ENCODE measurements at places on chromosomes 6 and 20.
A peak's percentile ranks its signal among the peaks of the same experiment; 100 is the strongest.

- DNase-seq: no peak
These were observed 4.7 kb downstream of the DSN1 start for GRCh38 chr20:36768768-36769430.

GRCh38 chr6:4889701-4890100 lies 113.5 kb downstream of the CDYL start:
- no peak for DNase-seq

DNA sequence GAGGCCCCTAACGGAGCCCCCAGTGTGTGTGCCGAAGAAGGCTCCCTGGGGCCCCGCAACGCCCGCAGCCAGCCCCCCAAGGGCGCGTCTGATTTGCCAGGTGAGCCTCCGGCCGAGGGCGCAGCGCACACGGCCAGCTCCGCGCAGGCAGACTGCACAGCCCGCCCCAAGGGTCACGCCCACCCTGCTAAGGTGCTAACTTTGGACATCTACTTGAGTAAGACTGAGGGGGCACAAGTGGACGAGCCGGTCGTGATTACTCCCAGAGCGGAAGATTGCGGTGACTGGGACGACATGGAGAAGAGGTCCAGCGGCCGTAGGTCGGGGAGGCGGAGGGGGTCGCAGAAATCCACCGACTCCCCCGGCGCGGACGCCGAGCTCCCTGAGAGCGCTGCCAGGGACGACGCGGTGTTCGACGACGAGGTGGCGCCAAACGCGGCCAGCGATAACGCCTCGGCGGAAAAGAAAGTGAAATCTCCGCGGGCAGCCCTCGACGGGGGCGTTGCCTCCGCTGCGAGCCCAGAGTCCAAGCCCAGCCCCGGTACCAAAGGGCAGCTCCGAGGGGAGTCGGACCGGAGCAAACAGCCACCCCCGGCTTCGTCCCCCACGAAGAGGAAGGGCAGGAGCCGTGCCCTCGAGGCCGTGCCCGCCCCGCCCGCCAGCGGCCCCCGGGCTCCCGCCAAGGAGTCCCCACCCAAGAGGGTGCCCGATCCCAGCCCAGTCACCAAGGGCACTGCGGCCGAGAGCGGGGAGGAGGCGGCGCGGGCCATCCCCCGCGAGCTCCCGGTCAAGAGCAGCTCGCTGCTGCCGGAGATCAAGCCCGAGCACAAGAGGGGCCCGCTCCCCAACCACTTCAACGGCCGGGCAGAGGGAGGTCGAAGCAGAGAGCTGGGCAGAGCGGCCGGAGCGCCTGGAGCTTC lies 117.0 kb downstream of the RTN4IP1 start:
- DNase-seq: peak; percentile 57

- DNase-seq: no peak
These were observed 127.9 kb upstream of the ADGRF1 start for GRCh38 chr6:47169785-47170616.

- no peak for DNase-seq
These were observed 14.5 kb upstream of the SIRPG start for GRCh38 chr20:1671891-1672669.

DNA sequence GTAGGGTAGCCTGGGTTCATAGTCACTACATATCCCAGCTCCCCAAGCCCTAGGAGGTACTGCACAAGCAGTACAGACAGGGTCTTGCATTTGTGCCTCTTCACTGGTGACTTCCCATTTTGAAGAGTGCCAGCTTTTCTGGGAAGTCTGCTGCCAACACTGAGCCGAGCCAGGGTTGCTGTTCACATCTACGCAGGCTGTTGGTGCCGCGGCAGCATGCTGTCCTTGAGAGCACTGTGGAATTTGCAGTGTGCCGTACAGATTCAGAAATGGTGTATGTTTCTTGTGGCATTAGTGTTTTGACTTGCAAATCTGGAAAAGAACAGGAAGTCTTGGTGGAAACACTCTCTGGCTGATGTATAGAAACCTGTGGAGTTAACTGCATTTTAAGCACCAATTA lies 67.5 kb downstream of the JARID2 start:
- no peak for DNase-seq

GRCh38 chr6:110475066-110475653 lies 1.3 kb downstream of the SLC22A16 start:
- DNase-seq: no peak

- no peak for DNase-seq
These were observed 11.3 kb downstream of the IL17F start for GRCh38 chr6:52233005-52233404.

Measured in mesothelial cell of epicardium (in vitro differentiated cells).